ENCODE measurements at places on chromosomes 6 and 20. TPM values are rescaled to one million over a fixed set of nuclear protein-coding genes. Genes with fewer than 3 reads are reported as not detected.

- H3K4me3 ChIP-seq, result no peak overlapping the region
- no peak for DNase-seq
- H3K36me3 ChIP-seq, result no peaks in the 10 kb centered on the region
- no peak overlapping the region for H3K27ac ChIP-seq
- H3K27me3 ChIP-seq, result no peaks in the 10 kb centered on the region
- no peaks in the 10 kb centered on the region for H3K4me1 ChIP-seq
These were observed 69.2 kb upstream of the CST7 start for GRCh38 chr20:24879875-24880274.

GRCh38 chr20:9474835-9475415 lies 39.5 kb upstream of the LAMP5 start:
- H3K4me3 ChIP-seq, result no peak overlapping the region
- no peaks in the 10 kb centered on the region for H3K36me3 ChIP-seq
- no peak overlapping the region for H3K27ac ChIP-seq
- no peak for DNase-seq
- no peaks in the 10 kb centered on the region for H3K4me1 ChIP-seq

The CPNE5 gene
- total RNA-seq, result 2.3 TPM

- no peaks in the 10 kb centered on the region for H3K36me3 ChIP-seq
- no peak overlapping the region for H3K27ac ChIP-seq
- no peaks in the 10 kb centered on the region for H3K27me3 ChIP-seq
- DNase-seq, result no peak
These were observed 318.6 kb downstream of the LRFN2 start for GRCh38 chr6:40268614-40269013.

The FAM110A gene
- total RNA-seq, result 16.8 TPM

- DNase-seq, result no peak
- no peaks in the 10 kb centered on the region for H3K36me3 ChIP-seq
These were observed 263.1 kb downstream of the TBX18 start for GRCh38 chr6:84501315-84501714.

- H3K4me1 ChIP-seq, result no peaks in the 10 kb centered on the region
- no peak overlapping the region for H3K4me3 ChIP-seq
- no peak overlapping the region for H3K27ac ChIP-seq
- DNase-seq, result no peak
These were observed 25.0 kb upstream of the TBC1D22B start for GRCh38 chr6:37232430-37233017.

GRCh38 chr6:107871976-107872375 lies 47.9 kb upstream of the SCML4 start:
- peaks cover 67% of the 10 kb centered on the region for H3K36me3 ChIP-seq
- no peak overlapping the region for H3K4me3 ChIP-seq
- H3K27ac ChIP-seq, result no peak overlapping the region
- H3K4me1 ChIP-seq, result no peaks in the 10 kb centered on the region
- no peaks in the 10 kb centered on the region for H3K27me3 ChIP-seq
- no peak for DNase-seq

GRCh38 chr20:17558154-17558940 lies 11.5 kb upstream of the DSTN start:
- no peaks in the 10 kb centered on the region for H3K27me3 ChIP-seq
- DNase-seq, result no peak
- peak overlapping the region; percentile 19 for H3K4me3 ChIP-seq
- peak overlapping the region; percentile 96 for H3K27ac ChIP-seq
- H3K4me1 ChIP-seq, result peaks cover 30% of the 10 kb centered on the region

The AVP gene
- total RNA-seq, result not detected

GRCh38 chr20:34084227-34084923 lies 27.7 kb downstream of the EIF2S2 start:
- no peaks in the 10 kb centered on the region for H3K27me3 ChIP-seq
- peaks cover 15% of the 10 kb centered on the region for H3K4me1 ChIP-seq
- no peak overlapping the region for H3K27ac ChIP-seq

DNA sequence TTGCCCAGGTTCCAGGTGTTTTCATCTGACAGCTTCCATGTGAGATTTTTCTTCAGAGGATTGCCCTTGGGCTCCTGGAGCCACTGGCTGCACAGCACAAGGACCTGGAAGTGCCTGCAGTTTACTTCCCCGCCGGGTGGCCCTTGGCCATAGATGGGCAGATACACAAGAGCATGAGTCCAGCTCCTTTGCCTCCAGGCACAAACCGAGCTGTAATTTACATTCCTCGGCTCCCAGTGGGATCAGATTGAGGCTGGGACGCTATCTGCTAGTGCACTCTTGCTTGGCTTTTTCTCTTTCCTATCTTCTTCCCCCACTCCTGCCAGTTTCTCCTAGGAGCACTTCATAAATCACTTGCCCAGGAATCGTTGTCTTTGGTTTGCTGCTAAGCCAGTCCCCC lies 85.4 kb upstream of the RALY start:
- H3K27ac ChIP-seq, result no peak overlapping the region
- H3K4me1 ChIP-seq, result peaks cover 22% of the 10 kb centered on the region
- no peak overlapping the region for H3K4me3 ChIP-seq
- DNase-seq, result no peak
- H3K36me3 ChIP-seq, result no peaks in the 10 kb centered on the region

DNA sequence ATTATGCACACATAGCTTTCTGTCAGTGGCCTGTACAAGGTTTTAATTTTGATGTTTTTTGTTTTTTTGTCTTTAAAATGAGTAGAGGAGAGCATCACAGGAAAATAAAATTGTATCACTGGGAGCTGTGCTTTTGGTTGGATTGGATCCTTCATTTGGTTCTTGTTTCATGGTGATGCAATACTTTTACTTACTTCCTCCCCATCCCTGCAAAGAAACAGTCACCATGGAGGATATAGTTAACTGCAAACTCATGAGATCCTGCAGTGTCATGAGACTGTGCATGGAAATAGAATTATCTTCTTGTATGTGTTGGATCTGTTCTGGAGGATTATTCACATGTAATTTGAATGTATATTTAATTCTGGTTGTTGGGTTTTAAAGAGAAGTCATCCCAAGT lies 122.3 kb downstream of the JARID2 start:
- no peak overlapping the region for H3K4me3 ChIP-seq
- DNase-seq, result no peak
- H3K4me1 ChIP-seq, result peaks cover 60% of the 10 kb centered on the region
- H3K36me3 ChIP-seq, result no peaks in the 10 kb centered on the region

The SMLR1 gene
- total RNA-seq, result not detected

The ASIP gene
- total RNA-seq, result not detected

DNA sequence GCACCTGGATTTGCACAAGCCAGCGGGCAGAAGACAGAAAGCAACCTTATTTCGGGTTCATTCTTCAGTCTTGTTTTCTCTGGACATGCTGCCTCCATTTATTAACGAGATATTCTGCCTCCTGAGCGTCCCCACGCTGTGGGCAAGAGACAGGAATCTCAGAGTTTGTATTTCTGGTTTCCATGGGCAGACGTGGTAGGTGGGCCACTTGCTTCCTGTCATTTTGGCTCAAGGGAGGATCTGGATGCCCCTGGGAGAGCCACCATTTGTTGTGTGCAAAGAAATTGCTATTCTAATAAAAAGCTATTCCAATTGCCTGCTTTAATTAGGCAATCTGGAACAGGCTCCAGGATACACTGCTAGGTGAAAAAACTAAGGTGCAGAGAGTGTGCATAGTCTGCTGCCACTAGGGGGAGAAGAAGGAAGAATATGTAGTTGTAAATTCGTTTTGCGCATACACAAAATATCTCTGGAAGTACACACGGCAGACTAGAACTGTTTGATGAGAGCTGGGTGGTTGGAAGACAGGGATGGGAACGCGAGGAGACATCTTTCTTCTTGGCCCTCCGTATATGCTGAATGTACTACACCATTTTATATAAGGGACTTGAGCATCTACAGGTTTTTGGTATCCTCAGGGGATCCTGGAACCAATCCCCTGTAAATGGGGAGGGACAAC lies 30.1 kb upstream of the SLC16A10 start:
- no peak overlapping the region for H3K4me3 ChIP-seq
- no peaks in the 10 kb centered on the region for H3K27me3 ChIP-seq
- H3K27ac ChIP-seq, result no peak overlapping the region
- no peak for DNase-seq
- H3K36me3 ChIP-seq, result no peaks in the 10 kb centered on the region

- no peak overlapping the region for H3K4me3 ChIP-seq
- H3K27me3 ChIP-seq, result no peaks in the 10 kb centered on the region
- no peak overlapping the region for H3K27ac ChIP-seq
- H3K4me1 ChIP-seq, result no peaks in the 10 kb centered on the region
- DNase-seq, result no peak
These were observed 57.6 kb downstream of the PLCB4 start for GRCh38 chr20:9126527-9126926.

DNA sequence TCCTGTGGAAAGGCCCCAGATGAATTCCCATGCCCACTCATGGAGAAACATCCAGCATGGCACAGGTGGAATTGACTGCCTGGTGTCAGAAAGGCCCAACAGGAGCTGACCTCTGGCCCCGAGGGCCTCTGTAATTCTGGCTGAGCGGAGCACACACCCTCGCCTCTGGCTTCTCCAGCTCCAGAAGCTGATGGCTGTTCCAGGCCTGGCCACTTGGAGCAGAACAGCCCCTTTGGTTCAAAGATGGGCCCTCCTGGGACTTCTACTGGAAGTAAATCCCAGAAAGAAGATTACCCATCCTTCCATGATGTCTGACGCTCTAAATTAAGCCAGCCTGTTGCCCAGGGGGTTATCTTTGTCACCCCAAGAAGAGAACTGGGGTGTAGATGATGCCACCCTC lies 275.1 kb upstream of the CDH4 start:
- H3K27me3 ChIP-seq, result no peaks in the 10 kb centered on the region
- H3K4me1 ChIP-seq, result no peaks in the 10 kb centered on the region
- H3K27ac ChIP-seq, result no peak overlapping the region
- no peak overlapping the region for H3K4me3 ChIP-seq
- H3K36me3 ChIP-seq, result no peaks in the 10 kb centered on the region
- DNase-seq, result no peak

The PTK6 gene
- total RNA-seq, result 4.9 TPM

The CCN5 gene
- 112 TPM for total RNA-seq

DNA sequence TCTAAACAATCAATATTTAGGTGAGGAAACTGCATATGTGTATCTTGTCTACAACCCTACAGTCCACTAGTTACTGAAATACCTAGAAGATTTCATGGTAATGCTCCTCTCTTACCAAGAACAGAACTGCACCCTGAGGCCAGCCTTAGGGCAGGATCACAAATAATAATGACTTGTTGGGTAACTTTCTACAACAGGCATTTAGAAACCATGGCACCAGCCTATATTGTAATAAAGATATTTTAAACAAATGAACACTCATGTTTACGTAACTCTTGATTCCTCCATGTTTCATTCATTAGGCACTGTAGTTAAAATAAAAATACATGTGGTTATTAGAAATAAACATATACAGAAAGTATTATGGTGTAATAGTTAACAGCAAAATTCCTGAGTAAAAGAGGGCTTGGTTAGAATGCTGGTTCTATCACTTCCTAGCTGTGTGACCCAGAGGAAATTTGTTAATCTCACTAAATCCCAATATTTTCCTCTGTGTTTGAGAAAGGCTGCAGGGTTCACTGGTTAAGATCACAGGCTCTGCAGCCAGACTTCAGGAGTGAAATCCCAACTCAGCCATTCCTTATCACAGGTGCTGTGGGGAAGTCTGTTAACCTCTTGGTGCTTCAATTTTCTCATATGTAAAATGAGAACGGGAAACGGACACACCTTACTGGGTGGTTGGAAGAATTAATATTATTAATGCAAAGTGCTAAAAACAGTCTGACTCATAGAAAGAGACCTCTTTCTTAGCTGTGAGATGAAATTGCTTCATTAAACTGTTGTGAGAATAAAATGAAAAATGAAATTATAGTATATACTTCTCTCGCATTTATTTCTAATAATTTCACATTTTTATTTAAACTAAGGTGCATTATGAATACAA lies 8.5 kb downstream of the HMGN3 start:
- H3K4me1 ChIP-seq, result peaks cover 9% of the 10 kb centered on the region
- H3K27me3 ChIP-seq, result no peaks in the 10 kb centered on the region
- peaks cover 3% of the 10 kb centered on the region for H3K36me3 ChIP-seq
- H3K4me3 ChIP-seq, result no peak overlapping the region
- no peak for DNase-seq
- H3K27ac ChIP-seq, result no peak overlapping the region

- H3K4me1 ChIP-seq, result peaks cover 6% of the 10 kb centered on the region
- peaks cover 4% of the 10 kb centered on the region for H3K27me3 ChIP-seq
- H3K36me3 ChIP-seq, result no peaks in the 10 kb centered on the region
- no peak overlapping the region for H3K27ac ChIP-seq
These were observed 80.2 kb downstream of the ERMARD start for GRCh38 chr6:169831450-169832246.
